Stimulated activated CD4-positive, alpha-beta T cell treated with anti-CD3 and anti-CD28 coated beads, Interleukin-4, amount 100 ng/mL, for 1 hour (primary cell): ENCODE measurements at places on chromosomes 4 and X.

DNA sequence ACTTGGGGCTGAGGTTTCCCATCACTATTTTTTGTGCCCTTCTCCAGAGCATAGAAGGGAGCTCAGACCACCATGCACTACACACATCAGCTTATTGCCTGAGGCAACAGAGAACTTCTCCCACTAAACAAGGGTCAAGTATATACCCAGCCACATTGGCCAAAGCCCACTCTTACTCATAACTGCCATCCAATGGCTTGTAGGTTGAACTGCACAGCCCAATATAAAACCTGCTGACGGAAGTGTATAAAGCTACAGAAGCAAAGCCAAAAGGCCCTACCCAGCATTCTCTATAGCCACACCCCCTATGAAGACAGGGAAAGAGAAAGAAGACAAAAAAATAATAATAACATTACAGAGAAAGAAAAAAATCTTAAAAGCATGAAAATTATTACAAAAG lies 139.7 kb downstream of the LRBA start:
- DNase-seq: no peak

GRCh38 chr4:10727140-10727880 lies 42.7 kb upstream of the CLNK start:
- DNase-seq: no peak

DNA sequence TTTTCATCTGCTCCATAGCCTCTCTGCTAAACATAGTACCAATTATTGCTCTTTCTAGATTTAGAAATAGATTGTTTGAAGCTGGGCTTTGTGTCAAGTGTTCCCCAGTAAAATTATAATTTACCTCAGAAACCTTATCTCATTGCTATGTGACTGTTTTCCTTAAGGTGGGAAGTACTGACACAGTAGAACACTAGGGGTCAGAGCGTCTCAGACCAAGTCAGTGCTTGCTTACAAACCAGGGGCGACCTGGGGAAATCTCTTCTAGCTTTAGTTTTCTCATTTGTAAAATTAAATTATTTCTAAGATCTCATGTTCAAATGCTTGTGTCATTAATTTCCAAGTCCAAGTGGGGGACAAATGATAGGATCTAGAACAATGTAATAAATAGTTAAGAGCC lies 360.4 kb downstream of the RAPGEF2 start:
- DNase-seq: no peak

DNA sequence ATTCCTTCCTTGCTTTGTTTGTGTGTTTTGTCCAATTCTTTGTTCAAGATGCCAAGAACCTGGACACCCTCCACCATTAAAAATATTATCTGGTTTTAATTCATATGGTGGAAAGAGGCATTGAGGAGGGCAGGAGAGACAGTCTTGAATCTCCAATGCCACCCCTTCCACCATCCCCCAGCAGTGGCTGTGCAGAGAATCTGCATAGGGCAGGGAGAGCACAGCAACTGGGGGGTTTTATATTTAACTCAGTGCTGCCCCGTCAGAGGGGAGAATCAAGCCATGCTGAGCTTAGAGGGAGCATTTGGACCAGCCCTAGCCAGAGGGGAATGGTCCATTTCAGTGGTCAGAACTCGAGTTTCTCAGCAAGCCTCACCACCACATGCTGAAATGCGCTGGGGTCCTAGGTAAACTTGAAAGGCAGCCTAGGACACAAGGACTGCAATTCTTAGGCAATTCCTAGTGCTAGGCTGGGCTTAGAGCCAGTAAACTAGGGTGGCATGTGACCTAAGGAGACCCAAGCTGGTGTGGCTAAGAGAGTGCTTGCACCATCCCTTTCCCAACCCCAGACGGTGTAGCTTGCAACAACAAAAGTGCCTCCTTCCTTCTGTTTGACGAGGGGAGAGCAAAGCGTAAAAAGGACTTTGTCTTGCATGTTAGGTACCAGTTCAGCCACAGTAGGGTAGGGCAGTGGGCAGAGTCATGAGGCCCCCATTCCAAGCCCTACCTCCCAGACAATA lies 34.2 kb downstream of the CCDC158 start:
- DNase-seq: no peak

GRCh38 chr4:39641451-39641850 lies 2.8 kb upstream of the SMIM14 start:
- no peak for DNase-seq

GRCh38 chr4:180550106-180550505 lies 1693.1 kb upstream of the TENM3 start:
- no peak for DNase-seq

- no peak for DNase-seq
These were observed 687.1 kb upstream of the MAGEB2 start for GRCh38 chrX:29528281-29528680.

DNA sequence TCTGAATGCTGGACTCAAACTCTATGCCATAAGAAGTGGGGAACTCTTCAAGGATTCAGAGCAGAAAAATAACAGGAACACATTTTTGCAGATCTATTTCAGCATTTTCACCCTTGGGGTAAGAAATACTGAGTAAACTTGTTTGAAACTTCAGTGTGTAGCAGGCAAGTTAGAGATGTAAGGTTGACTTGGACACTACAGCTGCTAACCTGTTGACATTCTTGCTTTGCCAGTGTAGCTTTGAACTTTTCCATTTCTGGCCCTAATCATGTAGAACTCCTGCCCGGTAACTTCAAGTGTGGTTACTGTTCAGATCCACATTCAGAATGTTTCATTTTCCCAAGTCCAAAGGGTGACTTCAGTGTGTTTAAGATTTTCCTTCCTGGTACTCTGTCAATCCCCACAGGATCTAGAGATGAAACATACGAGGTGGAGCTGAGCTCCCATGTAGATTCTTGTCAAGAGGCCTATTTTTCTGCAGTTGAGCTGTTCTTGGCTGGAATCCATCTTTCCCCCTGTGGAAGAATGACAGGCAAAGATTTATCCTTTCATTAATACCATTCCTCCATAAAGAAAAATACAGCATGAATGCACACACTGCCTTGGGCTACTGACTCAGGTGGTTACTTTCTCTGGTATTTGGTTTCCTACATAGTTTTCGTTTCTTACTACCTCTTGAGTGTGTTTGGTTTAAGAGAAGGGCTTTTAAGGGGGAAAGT lies 34.1 kb downstream of the FHDC1 start:
- DNase-seq: no peak

GRCh38 chr4:51943221-51943620 lies 76.9 kb downstream of the LRRC66 start:
- no peak for DNase-seq

DNA sequence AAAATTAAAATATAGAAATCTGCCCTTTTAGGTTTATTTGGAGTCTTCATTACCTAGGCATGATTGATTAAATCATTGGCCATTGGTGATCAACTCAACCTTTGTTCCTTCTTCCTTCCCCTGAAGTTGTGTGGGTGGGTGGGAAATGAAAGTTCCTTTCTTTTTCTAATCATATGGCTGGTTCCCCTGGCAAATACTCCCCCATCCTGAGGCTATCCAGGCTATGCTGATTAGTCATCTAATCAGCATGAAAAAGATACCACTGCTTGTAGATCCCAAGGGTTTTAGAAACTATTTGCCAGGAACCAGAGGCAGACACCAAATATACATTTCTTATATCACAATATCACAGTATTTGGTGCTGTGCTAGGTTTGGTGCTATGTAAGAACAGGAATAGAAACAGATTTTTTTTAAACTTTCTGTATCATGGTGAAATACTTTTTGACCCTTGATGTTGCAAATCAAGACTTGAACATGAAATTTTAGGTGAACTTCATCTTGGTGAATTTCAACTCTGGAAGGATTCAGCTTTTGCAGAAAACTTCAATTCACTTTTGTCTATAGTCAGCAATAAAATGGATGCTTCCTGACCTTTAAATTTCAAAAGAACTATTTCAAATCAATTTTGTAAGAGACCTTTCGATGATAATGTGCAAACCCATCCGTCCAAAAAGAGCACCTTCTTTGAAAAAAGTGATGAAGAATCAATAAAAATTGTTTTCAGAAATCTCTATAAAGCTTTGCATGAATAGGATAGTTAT lies 71.1 kb downstream of the CCSER1 start:
- no peak for DNase-seq

GRCh38 chr4:7239101-7239820 lies 46.9 kb downstream of the SORCS2 start:
- DNase-seq: no peak

DNA sequence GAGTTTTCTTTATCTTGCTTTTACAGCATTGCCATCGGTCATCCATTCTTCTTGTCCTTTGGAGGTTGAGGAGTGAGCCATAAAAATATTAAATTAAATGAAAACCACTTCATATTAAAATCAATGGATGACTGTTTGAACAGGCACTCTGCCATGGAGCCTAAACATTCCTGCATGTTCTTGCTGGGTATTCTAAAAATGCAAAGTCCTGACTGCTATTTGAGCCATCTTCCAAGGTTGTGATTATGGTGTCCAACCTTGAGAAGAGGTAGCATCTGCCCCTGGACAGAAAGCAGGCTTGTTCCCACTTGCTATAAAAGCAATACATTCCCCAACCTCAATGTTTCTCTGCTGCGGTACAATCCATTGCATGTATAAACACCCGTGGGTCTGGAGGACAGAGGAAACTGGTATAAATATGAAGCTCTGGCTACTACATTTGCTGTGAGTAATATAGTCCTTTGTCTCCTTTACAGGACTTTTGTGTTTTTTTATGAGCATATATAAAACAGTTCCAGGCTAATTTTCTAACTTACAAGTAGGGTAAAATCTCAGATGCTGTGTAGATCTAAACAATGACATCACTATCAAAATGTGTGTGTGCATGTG lies 70.9 kb upstream of the FAT4 start:
- DNase-seq: no peak

DNA sequence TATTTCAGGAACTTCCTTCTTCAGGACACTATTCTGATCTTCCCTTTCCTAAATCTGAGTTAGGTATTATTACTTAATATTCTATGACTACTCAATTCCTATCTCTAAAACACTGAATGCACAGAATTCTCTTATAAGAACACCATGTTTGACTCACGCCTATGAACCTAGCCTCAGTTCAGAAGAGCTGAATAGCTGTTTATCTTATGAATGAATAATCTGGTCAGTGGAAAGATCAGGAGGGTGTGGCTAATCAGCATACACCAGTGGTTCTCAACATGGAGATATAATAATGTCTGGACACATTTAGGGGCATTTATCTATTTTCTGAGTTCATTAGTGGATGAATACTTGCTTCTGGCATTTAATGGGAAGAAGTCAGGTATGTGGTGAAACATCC lies 24.2 kb downstream of the EPHA5 start:
- no peak for DNase-seq

DNA sequence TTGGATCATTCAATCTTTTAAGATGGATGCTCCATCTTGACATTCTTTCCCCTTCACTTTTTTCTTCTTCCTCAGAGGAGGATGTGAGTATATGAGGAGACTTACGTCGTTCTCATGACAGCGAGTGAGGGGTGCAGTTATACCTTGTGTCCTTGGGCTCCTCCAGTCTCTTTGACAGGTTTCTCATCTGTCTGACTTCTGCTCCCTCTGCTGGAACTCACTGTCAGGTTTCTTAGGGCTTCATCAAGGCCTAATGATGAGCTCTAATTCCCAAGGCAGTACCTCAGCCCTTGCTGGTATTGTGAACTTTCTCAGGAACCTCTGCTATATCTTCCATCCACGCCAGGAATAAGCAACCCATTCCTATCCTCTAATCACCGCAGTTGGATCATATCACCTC lies 237.8 kb upstream of the ADGRL3 start:
- no peak for DNase-seq

- DNase-seq: no peak
These were observed 2.0 kb downstream of the FGFBP1 start for GRCh38 chr4:15936495-15936894.

- DNase-seq: no peak
These were observed 553.6 kb downstream of the STPG2 start for GRCh38 chr4:97589481-97590196.

DNA sequence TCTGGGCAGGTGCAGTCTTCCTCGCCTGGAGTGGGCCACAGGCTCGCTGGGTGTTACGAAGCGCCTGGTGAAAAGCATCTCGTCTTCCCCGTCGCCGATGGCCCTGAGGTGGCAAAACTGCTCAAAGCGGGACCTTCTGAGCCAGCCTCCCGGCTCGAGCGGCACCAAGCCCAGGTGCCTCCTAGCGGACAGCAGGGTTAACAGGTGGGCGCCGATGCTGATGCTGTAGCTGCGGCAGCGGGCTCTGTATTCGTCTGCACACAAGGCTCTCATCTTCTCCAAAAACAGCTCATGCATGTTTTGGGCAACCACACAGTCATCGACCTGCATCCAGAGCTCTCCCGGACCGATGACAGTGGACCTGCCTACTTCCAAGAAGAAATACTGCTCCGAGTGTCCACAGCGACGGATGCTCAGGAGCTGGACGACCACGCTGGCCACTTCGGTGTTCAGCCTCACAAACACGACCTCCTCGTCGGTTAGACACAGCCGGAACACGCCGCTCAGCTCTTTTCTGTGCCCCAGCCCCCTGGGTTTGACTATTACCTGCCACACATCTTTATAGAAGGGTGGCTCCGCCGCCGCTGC lies 1.2 kb downstream of the IRS4 start:
- no peak for DNase-seq

DNA sequence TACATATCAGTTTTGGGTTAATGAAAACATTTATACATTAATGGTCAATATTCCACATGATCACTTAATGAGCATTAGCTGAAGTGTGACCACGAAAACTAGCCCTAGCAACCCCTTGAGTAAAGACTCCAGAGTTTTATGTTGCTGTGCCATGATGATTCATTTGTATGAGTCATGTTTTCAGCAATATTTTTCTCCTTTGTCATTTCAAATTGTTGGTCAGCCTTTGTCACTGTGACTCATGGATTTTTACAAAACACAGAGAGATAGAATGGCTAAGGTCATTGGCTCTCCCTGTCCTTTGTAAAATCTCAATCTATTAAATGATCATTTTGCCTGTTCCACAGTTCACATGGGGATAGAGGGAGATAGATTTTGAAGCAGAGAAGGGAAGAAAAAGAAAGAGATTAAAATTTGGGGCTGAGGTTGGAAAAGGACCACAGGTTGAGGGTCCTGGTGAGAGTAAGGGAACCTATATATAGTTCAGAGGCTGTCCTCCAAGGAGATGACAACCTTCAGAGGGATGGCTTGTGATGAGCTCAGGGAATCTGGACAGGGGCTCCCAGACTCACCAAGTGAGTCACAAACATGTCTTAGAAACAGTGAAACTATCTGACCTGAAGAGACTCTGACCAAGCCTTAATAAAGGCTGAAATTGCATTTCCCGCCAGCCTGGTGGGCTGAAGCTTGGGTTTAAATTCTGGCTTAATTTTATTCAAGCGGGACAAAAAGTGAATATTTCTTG lies 25.6 kb downstream of the NR0B1 start:
- no peak for DNase-seq

GRCh38 chr4:165027762-165028402 lies 3.9 kb upstream of the TRIM60 start:
- no peak for DNase-seq

- DNase-seq: no peak
These were observed 101.9 kb upstream of the RBPJ start for GRCh38 chr4:26218677-26219605.

DNA sequence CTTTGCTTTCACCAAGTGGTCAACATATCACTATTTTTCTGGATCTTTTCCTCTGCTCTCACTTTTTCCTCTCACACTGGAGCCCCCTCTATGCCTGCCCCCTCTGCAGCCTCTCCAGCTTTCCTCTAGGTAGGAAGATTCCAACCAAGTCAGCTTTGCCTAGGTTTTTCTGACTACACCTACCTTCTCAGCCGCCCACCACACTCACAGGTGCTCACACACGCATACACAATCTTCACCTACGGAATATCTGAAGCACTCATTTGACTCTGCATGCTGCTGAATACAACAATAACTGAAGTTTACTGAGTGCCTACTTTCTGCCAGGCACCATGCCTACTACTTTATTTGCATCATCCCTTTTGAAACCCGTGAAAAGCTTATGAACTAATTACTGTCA lies 328.0 kb downstream of the PPP3CA start:
- no peak for DNase-seq

GRCh38 chr4:28490669-28491068 lies 1630.0 kb downstream of the STIM2 start:
- DNase-seq: no peak
